Eye (tissue), 1 donor: ENCODE measurements at places on chromosomes 3 and 15.
A peak's percentile ranks its signal among the peaks of the same experiment; 100 is the strongest.

DNA sequence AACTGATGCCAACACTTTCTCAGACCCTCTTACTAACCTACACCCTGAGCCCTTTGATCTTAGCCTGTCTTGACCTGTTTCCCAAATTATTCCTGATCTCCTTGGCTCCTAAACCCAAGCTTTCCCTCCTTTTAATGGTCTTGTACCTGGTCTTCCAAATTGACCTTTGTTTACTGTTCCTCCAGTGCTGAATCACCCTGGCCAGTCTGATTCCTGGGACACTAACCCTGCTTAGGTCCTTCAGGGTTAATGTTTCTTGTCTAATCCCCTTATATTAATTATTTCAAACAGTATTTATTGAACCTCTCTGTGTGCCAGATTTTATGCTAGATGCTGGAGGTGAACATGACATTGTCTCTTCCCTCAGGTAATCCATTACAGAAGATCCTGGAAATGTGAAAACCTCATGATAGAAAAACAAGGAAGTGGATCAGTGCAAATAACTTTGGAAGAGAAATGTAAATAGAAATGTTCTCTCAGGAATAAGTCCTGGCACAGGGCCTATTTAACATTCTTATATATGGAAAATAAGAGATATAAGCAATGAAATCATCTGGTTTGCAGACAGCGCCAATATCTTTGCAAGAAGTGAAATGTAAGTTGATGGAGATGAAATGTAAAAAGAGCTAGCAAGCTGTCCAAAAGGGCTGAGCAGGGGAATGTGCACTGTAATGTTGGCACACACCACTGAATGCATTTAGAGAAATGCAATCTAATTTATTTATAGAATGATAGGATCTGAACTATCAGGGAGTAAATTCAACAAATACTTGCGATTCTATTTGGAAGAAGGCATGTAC, 20.7 kb downstream of the HGD start:
- peak; percentile 21 for DNase-seq

DNA sequence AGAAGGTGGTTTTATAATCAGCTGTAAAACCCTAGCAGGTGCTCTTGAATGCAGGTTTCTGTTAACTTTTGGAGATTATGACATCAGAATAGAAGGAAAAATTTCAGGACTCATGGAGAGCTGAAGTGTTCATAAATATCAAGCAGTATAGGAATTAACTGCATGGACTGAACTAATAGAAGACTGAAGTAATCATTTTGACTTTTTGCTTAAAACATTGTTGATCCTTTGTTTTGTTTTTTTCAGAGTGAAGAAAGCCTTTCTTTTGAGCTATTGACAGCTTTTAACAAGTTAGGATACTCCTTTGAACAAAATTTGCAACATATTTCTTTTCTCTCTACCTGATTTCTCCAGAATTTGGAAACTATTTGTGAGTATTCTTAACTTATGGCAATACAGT, 70.6 kb upstream of the DAZL start:
- peak; percentile 23 for DNase-seq

- DNase-seq, result no peak
Measured at GRCh38 chr3:73575953-73576352, 48.8 kb downstream of the PDZRN3 start.

DNA sequence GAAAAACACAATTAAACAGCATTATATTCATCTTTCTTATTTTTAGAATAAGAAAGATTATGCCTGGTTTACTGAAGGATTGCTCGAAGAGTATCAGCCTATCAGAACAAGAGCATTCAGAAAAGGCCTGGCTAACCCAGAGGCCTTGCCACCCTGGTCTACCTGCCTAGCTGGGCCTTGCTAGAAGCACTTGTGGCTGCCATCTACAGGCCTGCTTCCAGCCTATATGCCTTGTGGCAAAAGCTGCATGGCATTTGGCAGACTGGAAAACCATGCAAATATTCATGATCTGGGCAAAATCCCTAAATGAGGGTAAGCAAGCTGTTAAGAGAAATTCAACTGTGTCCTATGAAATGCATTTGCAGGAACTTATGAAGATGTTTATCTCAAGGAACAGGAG, 9.3 kb upstream of the ATP13A4 start:
- DNase-seq, result no peak

DNA sequence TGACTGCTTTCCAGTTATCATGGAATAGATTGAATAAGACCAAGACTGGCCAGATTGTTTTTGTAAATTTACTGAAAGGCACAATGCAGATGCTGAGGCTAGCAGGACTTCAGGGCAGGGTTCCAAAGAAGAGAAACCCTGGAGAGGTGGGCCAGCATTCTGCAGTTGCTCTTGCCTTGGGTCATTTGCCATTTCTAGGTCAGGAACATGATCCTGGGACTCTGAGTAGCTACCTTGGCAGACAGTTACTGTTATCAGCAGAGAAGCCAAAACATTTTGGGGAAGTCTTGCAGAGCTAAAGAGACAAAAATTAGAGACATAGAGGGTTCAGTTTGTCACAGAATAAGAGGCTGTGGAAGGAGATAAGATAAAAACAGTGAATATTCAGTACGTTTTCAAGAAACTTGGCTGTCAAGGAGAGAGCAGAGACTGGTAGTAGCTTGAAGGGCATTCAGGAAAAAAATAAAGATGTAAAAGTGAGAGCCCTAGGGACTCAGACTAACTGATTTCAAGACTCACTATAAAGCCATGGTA, 46.8 kb upstream of the MYRIP start:
- no peak for DNase-seq

DNA sequence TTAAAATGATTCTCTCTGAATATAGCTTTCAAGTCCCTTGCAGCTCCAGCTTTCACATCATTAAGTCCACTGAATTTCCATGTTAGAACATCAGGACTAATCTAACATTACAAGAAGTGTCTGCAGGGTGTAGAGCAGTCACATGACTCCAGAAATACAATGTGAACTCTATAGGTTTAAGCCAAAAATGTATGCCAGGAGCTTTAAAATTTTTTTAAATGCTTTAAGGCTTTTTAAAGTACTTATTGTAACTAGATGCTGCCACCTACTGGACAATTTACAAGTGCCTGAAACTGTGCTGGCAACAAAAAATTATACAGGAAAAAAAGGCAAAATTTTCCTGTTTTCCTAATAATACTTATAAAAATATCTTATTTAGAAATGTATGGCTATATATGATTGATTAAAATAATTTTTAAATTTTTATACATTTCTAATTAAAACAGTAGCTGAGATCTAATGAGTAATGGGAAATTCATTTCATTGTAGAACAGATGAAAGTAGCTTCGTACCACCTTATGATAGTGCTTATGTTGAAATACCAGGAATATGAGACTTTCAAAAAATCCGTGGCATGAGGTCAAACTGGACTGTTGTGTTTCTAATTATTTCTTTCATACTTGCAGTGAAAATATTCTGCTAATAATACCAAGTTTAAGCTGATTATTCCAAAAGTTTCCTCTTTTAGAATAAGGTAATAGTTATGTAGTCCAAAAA, 25.7 kb downstream of the FSIP1 start:
- DNase-seq, result peak; percentile 87

- no peak for DNase-seq
Measured at GRCh38 chr3:67031986-67032385, 33.9 kb downstream of the KBTBD8 start.
